ENCODE measurements at places on chromosomes 6 and 20.

DNA sequence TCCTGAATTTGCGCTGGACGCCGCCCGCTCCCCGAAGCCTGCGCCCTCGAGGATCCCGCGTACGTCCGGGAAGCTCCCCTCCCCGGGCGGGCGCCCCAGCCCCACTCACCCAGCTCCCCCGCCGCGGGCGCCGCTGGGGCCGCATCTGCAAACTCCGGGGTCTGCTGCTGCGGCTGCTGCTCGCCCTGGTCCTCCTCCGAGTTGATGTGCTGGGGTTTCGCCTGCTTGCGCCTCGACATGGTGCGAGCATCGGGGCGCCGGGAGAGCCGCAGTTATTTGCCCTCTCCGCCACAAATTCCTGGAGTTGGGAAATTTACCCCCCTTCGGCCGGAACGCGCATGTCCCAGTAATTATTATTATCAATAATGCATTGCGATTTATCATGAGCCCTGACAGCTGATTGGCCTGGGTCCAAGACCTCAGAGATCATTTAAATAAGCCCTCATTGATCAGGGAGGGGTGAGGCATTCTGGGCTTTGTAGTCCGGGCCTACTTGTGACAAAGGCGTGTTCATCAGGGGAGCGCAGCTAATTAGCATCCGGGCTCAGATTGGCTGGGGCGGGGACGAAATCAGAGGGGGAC is at the start of gene SALL4:
Gene SALL4, minus strand, starts transcription at position 352 of the 582 bp plus-strand sequence. Its CDS starts 113 bp downstream, at position 239.
- H3K4me1 ChIP-seq = peaks cover 8% of the 10 kb centered on the region
- H3K36me3 ChIP-seq = no peaks in the 10 kb centered on the region
- peak within 1 kb of the TSS; percentile 76 for H3K4me3 ChIP-seq
- peak within 1 kb of the TSS; percentile 97 for H3K27ac ChIP-seq
- no peaks in the 10 kb centered on the region for H3K27me3 ChIP-seq

DNA sequence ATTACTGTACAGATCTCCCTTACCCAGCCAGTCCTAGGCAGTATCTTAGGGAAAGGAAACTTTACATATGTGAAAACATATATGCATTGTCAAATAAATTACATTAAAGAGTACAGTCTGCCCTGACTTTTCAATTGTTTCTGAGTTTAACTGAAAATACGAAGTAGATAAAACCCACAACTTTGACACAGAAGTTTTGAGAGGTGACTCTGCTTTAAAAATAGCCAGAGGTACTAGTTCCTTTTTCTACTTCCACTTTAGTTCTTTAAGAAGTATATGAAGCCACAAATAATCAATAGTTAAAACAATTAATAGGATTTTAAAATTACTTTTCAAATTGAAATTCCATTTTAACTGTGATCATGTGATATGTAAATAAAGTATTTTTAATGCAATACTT is 62.9 kb downstream of the BMP5 start:
- H3K27me3 ChIP-seq = no peaks in the 10 kb centered on the region
- H3K4me1 ChIP-seq = no peaks in the 10 kb centered on the region
- H3K36me3 ChIP-seq = no peaks in the 10 kb centered on the region

DNA sequence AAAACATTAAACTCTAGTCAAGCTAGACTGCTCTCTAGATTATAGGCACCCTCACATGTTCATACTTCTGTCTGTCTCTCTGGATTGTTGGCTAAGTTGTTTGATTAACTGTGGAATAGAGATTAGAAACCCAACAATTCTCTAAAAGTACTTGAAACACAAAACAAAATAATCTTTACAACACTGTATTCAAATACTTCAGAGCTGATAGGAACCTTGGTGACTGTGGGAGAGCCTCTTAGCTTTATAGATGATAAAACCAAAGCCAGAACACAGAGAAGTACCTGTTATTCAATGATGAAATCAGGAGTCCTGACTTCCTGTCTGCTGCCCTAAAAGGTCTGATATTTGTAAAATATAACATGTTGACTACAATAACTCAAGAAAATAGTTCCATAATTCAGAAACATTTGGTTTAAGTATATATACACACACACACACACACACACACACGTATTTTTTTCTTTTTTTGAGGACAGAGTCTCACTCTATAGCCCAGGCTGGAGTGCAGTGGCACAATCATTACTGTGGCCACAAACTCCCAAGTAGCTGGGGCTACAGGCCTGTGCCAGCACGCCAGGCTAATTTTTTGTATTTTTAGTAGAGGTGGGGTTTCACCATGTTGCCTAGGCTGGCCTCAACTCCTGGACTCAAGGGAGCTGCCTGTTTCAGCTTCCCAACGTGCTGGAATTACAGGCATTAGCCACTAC is 222.0 kb downstream of the FUT9 start:
- H3K27me3 ChIP-seq = no peaks in the 10 kb centered on the region
- H3K4me1 ChIP-seq = no peaks in the 10 kb centered on the region
- no peak overlapping the region for H3K27ac ChIP-seq
- DNase-seq = no peak
- H3K36me3 ChIP-seq = no peaks in the 10 kb centered on the region

DNA sequence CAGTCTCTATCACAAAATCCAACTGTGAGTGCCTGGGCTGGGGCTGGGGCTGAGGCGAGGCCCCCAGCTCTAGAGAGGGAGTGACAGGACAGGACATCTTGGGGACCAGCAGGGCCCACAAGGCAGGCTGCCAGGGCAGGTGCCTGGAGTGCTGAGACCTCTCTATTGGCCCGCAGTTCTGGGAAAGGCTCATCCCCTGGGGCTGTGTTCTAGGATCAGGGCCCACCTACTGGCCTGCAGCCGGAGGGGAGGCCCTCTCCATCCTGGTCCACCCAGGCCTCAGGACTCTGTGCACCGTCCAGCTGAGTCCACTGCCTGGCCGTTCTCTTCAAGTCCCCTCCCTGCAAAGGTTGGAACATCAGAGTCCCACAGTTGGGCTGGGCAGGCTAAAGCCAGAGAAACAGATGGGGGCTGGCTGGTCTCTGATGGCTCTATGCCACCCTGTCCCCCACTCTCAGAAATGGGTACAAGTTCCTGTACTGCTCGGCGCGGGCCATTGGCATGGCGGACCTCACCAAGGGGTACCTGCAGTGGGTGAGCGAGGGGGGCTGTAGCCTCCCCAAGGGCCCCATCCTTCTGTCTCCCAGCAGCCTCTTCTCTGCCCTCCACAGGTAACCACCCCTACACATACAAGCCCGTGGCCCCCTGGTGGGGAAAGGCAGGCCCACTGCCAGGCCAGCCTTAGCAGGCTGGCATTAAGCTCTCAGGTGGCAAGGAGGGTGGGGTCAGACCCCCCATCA is 9.0 kb downstream of the EMILIN3 start:
- no peak overlapping the region for H3K27ac ChIP-seq
- H3K27me3 ChIP-seq = no peaks in the 10 kb centered on the region
- no peak overlapping the region for H3K4me3 ChIP-seq

- no peaks in the 10 kb centered on the region for H3K4me1 ChIP-seq
- H3K4me3 ChIP-seq = no peak overlapping the region
- H3K36me3 ChIP-seq = no peaks in the 10 kb centered on the region
- no peak overlapping the region for H3K27ac ChIP-seq
Measured at GRCh38 chr6:115594891-115595290, 465.8 kb downstream of the FRK start.

GRCh38 chr6:26032340-26033084 is 54.7 kb upstream of the HFE start:
- DNase-seq = peak; percentile 50
- no peaks in the 10 kb centered on the region for H3K27me3 ChIP-seq
- peaks cover 36% of the 10 kb centered on the region for H3K4me1 ChIP-seq
- H3K36me3 ChIP-seq = no peaks in the 10 kb centered on the region
- H3K4me3 ChIP-seq = peak overlapping the region; percentile 69
- peak overlapping the region; percentile 96 for H3K27ac ChIP-seq

DNA sequence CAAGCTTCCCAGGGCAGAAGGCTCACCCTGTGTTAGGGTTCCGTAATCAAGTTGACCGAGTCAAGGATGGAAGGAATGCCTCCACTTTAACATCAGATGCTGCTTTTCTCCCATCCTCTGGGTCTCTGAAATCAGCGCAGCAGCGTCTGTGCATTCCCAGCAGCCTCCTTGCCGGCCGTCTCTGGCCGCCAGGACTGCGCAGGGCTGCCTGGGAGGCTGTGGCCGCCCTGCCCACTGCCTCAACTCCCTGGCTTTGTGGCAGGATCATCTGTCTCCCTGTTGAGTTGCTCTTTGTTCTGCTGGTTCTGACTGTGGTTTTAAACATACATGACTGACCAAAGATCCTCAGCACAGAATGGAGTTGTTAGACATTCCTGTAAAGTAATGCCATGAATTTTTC is 56.5 kb downstream of the DLL1 start:
- no peak for DNase-seq
- H3K36me3 ChIP-seq = no peaks in the 10 kb centered on the region
- H3K4me1 ChIP-seq = peaks cover 4% of the 10 kb centered on the region
- H3K27ac ChIP-seq = no peak overlapping the region

DNA sequence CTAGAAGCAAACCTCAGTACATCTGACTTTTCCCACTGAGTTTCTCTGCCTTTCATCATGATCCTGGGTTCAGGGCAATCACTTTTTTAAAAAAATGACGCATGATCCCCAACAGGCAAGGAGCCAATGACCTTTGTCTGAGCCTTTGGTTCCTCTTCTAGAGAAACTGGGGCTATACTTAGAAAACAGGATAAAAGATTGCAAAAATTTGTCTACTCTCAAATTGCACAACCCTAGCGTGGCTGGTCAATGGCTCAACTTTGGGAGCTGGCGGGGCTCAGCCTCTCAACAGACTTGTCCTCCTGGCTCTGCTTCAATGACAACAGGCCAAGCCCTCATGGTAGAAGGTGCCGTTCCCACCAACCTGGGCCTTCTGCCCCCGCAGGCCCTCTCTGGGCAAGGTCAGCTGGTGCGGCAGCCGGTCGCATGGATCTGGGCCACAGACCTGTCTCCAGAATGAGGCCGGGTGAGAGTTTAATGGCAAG is 48.7 kb downstream of the PDYN start:
- peaks cover 30% of the 10 kb centered on the region for H3K4me1 ChIP-seq
- no peak overlapping the region for H3K4me3 ChIP-seq
- H3K36me3 ChIP-seq = no peaks in the 10 kb centered on the region
- peaks cover 38% of the 10 kb centered on the region for H3K27me3 ChIP-seq
- no peak overlapping the region for H3K27ac ChIP-seq

- DNase-seq = peak; percentile 82
- 0 out of 2 replicates have a peak overlapping the region, but pooled peaks have one; percentile 48 for H3K27ac ChIP-seq
- H3K4me3 ChIP-seq = peak overlapping the region; percentile 26
- H3K36me3 ChIP-seq = no peaks in the 10 kb centered on the region
- peaks cover 45% of the 10 kb centered on the region for H3K4me1 ChIP-seq
- H3K27me3 ChIP-seq = peaks cover 17% of the 10 kb centered on the region
Measured at GRCh38 chr6:88730611-88731011, 232.8 kb downstream of the RNGTT start.

GRCh38 chr6:17869753-17870050 is 117.7 kb downstream of the KIF13A start:
- H3K4me1 ChIP-seq = no peaks in the 10 kb centered on the region
- H3K27me3 ChIP-seq = no peaks in the 10 kb centered on the region
- no peak overlapping the region for H3K27ac ChIP-seq

DNA sequence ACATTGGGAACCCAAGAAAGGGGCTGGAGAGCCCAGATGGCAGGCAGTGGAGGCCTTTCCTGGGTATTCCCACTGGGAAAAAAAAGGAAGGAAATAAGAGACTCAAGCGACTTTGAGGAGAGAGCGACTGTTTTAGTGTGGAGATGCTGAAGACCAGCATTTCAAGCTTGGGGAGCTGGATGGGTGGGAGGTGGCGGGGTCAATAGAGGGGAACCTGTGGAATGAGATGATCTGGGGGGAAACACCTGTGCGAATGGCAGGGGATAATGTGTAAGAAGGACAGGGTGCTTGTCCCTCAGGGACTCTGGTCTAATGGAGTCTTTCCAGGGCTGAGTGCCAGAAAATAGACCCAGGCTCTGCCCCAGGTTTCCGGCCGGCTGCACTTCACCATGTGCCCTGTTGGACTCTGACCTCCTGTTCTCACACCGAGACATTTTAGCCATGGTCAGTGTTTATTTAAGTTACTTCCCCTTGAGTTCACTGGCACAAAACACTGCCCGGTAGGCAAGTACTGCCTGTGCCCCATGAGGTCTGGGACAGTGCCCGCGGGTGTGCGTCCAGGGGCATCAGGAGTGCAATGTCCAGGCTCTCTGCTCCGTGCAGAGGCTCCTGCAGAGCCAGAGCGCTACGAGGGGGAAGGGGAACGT is 50.4 kb upstream of the NKX2-2 start:
- no peak overlapping the region for H3K27ac ChIP-seq
- peaks cover 13% of the 10 kb centered on the region for H3K4me1 ChIP-seq
- H3K27me3 ChIP-seq = no peaks in the 10 kb centered on the region

DNA sequence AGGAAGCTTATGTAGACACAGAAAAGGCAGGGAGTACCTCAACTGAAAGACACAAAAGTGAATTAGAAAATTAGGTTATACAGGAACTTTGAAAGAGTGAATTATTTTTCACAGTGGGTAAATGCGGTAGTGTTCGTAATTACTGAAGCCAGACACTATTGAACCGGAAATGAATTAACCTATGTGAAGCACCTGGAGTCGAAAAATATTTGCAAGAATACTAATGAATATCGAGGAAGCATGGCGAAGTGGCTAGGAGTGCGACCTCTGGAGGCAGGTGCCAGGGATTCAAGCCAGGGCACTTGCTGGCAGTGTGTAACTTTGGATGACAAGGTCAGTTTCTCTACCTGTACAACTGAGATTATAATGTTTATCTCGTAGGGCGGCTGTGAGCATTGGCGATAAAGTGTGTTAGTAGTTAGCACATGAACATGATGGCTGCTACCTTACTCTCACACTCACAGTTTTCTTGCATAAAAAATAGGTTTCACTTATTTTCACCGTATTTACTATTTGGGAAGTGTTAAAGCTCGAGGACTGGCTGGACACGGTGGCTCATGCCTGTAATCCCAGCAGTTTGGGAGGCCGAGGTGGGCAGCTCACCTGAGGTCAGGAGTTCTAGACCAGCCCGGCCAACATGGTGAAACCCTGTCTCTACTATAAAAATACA is 567 bp upstream of the SLC18B1 start:
- peaks cover 5% of the 10 kb centered on the region for H3K4me1 ChIP-seq
- no peak overlapping the region for H3K27ac ChIP-seq
- 0 out of 2 replicates have a peak, but pooled peaks cover 9% of the 10 kb centered on the region for H3K36me3 ChIP-seq
- peak overlapping the region; percentile 62 for H3K4me3 ChIP-seq

GRCh38 chr6:154591234-154591633 is 80.7 kb upstream of the CNKSR3 start:
- H3K4me1 ChIP-seq = peaks cover 10% of the 10 kb centered on the region
- H3K4me3 ChIP-seq = no peak overlapping the region
- no peak for DNase-seq

- 0 out of 2 replicates have a peak, but pooled peaks cover 4% of the 10 kb centered on the region for H3K36me3 ChIP-seq
- no peaks in the 10 kb centered on the region for H3K4me1 ChIP-seq
- no peaks in the 10 kb centered on the region for H3K27me3 ChIP-seq
- no peak overlapping the region for H3K27ac ChIP-seq
- H3K4me3 ChIP-seq = no peak overlapping the region
Measured at GRCh38 chr6:117711369-117711768, 36.1 kb downstream of the NUS1 start.

DNA sequence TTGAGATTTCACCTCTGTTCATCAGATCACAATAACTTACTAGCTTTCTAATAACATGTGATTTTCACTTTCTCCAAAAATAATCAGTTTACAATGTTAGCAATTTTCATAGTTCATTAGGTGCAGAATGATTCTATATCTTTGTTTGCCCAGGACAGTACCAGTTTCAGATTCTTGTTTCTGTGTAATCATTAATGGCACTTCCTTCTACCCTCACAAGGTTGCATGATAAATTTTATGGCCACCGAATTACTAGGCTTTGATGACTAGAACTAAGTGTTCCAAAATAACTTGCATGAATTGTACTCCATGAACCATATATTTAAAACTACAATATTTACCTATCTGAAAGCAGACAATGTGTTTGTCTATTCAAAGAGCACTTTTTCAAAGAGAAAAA is 442.3 kb downstream of the EPHA7 start:
- H3K36me3 ChIP-seq = no peaks in the 10 kb centered on the region
- H3K27me3 ChIP-seq = no peaks in the 10 kb centered on the region
- DNase-seq = no peak
- H3K4me3 ChIP-seq = no peak overlapping the region
- H3K27ac ChIP-seq = no peak overlapping the region

Data from GM23338 (cell line).